Naive B cell (primary cell): ENCODE measurements at places on chromosomes 2 and 18. TPM values are rescaled to one million over a fixed set of nuclear protein-coding genes. Genes with fewer than 3 reads are reported as not detected.

DNA sequence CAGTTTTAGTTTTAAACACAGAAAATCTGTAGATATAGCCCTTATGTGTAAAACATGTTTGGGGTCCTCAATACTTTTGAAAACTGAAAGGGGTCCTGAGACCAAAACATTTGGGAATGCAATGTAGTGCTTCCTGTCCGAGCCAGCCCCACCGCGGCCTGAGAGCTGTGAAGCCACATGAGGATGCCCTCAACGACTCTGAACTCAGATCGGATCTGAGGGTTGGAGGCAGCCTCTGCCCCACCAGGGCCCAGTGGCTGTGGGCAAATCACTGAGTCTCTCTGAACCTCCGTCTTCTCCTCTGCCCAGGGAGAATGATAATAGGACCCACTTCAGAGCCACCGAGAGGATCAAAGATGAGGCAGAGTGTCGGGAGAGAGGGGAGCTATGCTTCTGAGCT is 33.4 kb upstream of the HPCAL1 start:
- DNase-seq, result no peak

Gene VIT
- polyA plus RNA-seq, result not detected

GRCh38 chr2:60873381-60873780 is 8.0 kb upstream of the REL start:
- peak; percentile 70 for DNase-seq

Gene ADCYAP1
- not detected for polyA plus RNA-seq

- DNase-seq, result no peak
These were observed 13.0 kb downstream of the AMER3 start for GRCh38 chr2:130768191-130768855.

Gene PXDN
- not detected for polyA plus RNA-seq

Gene RGPD5
- polyA plus RNA-seq, result 5.0 TPM

- DNase-seq, result no peak
These were observed 19.9 kb upstream of the RAB31 start for GRCh38 chr18:9688036-9688741.

GRCh38 chr2:149652926-149653325 is 65.4 kb upstream of the MMADHC start:
- DNase-seq, result no peak

Gene RAD51AP2
- polyA plus RNA-seq, result not detected

Gene TUBA3E
- polyA plus RNA-seq, result not detected

GRCh38 chr2:230873661-230874401 is 9.1 kb downstream of the ITM2C start:
- peak; percentile 81 for DNase-seq

Gene AQP12A
- not detected for polyA plus RNA-seq

- no peak for DNase-seq
These were observed 1063.4 kb upstream of the CRIM1 start for GRCh38 chr2:35292199-35292598.

DNA sequence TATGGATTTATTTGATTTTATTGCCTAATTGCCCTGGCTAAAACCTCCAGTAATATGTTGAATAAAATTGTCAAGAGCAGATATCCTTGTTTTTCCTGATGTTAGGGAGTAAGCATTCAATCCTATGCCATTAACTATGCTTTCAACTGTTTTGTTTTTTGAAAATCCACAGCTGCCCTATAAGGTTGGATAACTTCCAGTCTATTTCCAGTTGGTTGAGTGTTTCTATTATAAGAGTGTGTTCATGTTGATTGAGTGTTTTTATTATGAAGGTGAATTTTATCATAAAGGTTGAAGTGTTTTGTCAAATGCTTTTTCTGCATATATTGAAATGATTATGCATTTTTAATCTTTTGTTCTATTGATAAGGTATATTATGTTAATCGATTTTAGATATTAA is 149.9 kb upstream of the SCN7A start:
- DNase-seq, result no peak

GRCh38 chr2:197255543-197255942 is 55.0 kb downstream of the ANKRD44 start:
- peak; percentile 89 for DNase-seq

Gene SPP2
- not detected for polyA plus RNA-seq

GRCh38 chr2:168060986-168061750 is 186.2 kb downstream of the STK39 start:
- DNase-seq, result no peak

GRCh38 chr18:32909798-32910561 is 137.2 kb upstream of the KLHL14 start:
- peak; percentile 60 for DNase-seq

Gene C2orf72
- not detected for polyA plus RNA-seq

Gene SERPINB7
- polyA plus RNA-seq, result not detected

- no peak for DNase-seq
These were observed 105.6 kb downstream of the CRIM1 start for GRCh38 chr2:36461039-36461681.

DNA sequence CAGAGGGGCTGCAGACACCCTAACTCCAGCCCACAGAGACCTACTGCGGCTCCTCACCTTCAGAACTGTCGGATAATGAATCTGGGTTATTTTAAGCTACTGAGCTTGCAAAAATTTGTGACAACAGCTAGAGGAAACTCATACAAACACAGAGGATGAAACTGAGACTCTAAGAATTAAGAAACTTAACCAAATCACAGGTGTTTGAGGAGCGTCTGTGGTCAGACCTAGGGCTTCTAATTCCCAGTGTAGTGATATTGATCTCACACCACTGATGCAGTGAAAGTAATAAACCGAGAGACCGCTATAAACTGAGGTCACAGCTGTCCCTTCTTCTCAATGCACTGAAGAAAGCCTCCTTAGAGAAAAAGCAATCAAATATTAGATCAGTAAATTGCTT is 110.1 kb downstream of the RGPD3 start:
- no peak for DNase-seq

- no peak for DNase-seq
These were observed 253.7 kb downstream of the HNMT start for GRCh38 chr2:138217975-138218374.

GRCh38 chr18:67715567-67715966 is 199.0 kb upstream of the DSEL start:
- DNase-seq, result no peak

DNA sequence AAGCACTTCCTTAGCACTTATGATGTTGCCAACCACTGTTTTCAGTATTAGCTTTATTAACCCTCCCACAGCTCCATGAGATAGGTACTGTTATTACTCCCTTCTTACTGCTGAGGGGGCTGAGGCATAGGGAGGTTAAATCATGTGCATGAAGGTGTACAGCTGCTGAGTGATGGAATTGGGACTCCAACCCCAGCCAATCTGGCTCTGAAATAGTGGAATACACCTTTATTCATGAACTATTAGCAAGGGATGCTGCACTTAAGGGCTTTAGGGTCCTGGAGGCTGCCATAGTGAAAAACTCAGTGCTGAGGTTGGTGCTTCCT is 19.2 kb downstream of the SMARCAL1 start:
- DNase-seq, result no peak

Gene REG3A
- polyA plus RNA-seq, result not detected

- DNase-seq, result no peak
These were observed 188.1 kb upstream of the SPRED2 start for GRCh38 chr2:65620524-65620923.

GRCh38 chr18:8688816-8689215 is 16.5 kb upstream of the MTCL1 start:
- no peak for DNase-seq

DNA sequence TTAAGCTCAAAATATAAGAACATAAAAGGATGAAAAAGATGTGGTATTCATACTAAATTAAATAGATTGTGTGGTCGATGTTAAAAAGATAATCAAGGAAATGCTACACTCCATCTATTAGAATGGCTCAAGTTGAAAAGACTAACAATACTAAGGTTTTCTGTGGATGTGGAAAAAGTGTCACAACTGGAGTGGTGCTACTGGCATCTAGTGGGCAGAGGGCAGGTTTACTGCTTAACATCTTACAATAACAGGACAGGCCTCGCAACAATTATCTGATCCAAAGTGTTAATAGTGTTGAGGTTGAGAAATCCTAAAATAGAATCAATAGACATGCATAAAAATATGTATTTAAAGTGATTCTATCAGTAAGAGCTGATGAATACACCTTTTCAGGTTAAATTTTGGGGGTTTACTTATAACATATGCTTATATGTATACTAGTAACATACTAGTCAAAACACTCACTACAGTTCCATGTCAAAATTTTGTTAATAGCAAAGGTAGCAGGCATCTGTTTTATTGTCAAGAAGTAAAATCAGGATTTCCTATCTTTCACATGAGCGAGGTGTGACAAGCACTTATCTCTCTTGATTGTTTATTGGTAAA is 91.5 kb upstream of the TMEFF2 start:
- no peak for DNase-seq

Gene ACAA2
- 52.5 TPM for polyA plus RNA-seq

DNA sequence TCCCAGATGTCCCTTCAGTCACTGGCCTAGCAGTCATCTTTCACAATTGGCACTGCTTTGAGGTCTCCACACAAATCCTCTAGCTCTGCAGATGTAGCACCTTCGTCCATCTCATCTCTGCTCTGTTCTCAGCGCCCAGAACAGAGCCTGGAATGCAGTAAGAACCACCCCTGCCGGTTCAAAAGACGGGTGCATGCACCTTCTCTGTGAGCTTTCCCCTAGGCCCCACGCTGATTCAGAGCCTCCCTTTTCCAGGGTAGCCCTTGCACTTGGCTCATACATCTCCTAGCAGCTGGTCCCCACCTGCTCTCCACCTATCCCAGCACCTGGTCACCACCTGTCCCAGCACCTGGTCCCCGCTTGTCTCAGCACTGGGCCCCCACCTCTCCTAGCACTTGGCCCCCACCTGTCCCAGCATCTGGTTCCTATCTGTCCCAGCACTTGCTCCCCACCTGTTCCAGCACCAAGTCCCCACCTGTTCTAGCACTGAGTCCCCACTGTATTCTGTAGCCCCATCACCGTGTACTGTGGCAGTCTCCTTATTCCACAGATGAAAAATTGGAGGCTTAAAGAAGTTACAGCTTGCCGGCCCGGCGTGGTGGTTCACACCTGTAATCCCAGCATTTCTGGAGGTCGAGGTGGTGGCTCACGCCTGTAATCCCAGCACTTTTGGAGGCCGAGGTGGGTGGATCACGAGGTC is 4.7 kb upstream of the KCNF1 start:
- no peak for DNase-seq

DNA sequence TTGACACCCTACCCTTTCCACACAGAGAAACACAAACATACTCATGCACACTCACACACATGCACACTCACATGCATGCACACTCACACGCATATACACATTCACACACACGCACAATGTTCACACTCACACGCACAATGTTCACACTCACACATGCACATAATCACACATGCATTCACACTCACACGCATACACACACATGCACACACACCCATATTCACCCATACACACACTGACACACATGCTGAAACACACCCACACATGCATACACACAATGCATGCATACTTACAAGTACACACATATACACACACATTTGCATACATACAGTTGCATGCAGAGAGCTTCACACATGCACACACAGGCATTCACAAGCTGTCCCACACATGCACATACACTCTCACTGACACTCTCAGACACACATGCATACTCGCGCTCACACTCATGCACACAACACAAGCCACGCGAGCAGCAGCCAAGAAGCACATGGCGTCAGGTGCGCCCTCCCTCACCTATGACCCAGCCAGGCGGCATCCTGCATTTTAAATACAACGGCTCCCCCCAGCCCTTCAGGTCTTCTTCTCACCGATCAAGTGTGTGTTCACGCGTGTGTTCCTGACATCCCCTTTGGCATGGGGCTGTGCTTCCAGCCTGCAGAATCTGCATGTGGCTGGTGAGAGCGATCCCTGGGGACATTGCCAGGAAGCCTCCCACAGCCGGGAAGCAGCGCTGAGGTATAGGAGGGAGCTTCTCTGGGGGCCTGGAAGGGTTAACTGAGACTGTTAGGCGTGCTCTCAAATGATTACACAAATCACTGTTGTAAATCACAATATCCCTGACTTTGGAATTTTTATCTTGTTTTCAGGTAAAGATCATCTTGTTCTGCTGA is 195.1 kb downstream of the RTP5 start:
- no peak for DNase-seq

Gene XRCC5
- 266 TPM for polyA plus RNA-seq

DNA sequence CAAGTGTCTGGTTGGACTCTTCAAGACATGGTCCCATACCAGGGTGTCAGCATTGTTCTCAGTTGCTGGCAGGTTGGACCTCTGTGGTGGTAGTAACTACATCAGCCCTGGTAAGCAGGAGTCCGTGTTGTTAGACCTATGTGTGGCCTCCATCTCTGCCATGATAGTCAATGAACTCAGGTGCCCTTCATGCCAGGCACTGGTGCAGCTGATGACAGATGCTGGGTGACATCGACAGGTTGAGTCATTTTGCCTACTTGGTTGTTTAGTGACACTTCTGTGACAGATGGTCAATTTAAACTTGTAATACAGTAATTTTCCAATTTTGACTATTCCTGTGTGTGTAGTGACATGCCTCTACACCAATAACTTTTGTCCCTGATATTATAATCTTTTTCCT is 189.7 kb downstream of the SP3 start:
- DNase-seq, result no peak

Gene CEBPZ
- 31.5 TPM for polyA plus RNA-seq

- no peak for DNase-seq
These were observed 5.5 kb downstream of the ZNF532 start for GRCh38 chr18:58870130-58870529.

Gene TEX51
- polyA plus RNA-seq, result not detected

DNA sequence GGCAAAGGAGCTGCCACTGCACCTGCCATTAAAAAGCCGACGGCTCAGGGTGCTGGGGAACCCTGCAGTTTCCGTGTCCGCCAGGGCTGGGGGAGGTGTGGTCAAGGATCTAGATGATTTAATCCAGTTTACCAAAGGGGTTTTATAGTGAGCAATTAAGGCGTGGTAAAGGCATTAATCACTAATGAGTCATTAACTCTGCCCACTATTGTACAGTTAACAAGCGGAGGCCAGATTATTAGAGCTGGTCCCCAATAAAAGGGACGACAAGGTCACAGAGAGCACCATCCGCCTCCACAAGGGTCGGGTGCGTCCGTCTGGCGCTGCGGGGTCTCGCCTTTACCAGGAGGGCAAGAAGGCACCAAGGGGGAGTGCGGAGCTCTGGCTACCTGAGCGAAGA is 9.6 kb downstream of the RAX start:
- DNase-seq, result no peak

GRCh38 chr2:134262684-134263083 is 8.8 kb downstream of the MGAT5 start:
- peak; percentile 82 for DNase-seq

DNA sequence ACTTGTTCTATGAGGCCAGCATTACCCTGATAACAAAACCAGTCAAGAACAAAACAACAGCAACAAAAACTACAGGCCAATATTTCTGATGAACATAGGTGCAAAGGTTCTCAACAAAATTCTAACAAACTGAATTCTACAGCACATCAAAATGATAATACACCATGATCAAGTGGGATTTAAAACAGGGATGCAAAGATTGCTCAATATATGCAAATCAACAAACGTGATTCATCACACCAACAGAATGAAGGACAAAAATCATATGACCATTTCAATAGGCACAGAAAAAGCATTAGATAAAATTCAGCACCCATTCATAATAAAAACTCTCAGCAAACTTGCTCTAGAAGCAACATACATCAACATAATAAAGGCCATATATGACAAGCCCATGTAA is 173.6 kb downstream of the CAMKMT start:
- no peak for DNase-seq

GRCh38 chr2:15042801-15043217 is 410.3 kb downstream of the LRATD1 start:
- DNase-seq, result no peak

GRCh38 chr2:241967467-241968144 is 98.1 kb downstream of the RTP5 start:
- peak; percentile 80 for DNase-seq
